Muscle of leg (tissue), 16 donors: ENCODE measurements at places on chromosomes 5 and 9. TPM values are rescaled to one million over a fixed set of nuclear protein-coding genes. Genes with fewer than 3 reads are reported as not detected.

IQGAP2 gene
- 17.2 TPM for total RNA-seq

ZNF366 gene
- 2.1 TPM for total RNA-seq

F12 gene
- 0.27 TPM for total RNA-seq

IL17B gene
- 423 TPM for total RNA-seq

SUSD3 gene
- 2.6 TPM for total RNA-seq

LCN1 gene
- not detected for total RNA-seq

NR2F1-AS1 gene
- 3.8 TPM for total RNA-seq

DNA sequence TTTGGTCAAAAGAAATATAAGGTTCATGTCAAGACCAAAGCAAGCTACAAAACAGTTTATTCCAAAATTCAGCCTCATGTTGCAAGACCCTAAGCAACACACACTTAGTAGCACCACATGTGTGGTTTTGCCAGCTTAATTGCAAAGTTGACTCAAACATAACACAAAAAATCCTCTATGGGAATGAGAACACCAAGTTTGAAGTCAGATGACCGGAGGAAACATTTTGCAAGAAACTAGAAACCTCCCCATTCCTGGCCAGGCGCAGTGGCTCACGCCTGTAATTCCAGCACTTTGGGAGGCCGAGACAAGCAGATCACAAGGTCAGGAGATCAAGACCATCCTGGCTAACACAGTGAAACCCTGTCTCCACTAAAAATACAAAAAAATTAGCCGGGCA lies 261.8 kb downstream of the EBF1 start:
- H3K27ac ChIP-seq = no peak overlapping the region
- H3K4me1 ChIP-seq = peaks cover 6% of the 10 kb centered on the region
- no peak overlapping the region for H3K4me3 ChIP-seq
- DNase-seq = no peak
- H3K36me3 ChIP-seq = peaks cover 2% of the 10 kb centered on the region
- no peaks in the 10 kb centered on the region for H3K27me3 ChIP-seq

GRCh38 chr5:180784497-180785097 lies 18.0 kb downstream of the MGAT1 start:
- peaks cover 9% of the 10 kb centered on the region for H3K36me3 ChIP-seq
- no peak overlapping the region for H3K4me3 ChIP-seq
- DNase-seq = peak; percentile 92
- no peaks in the 10 kb centered on the region for H3K27me3 ChIP-seq

DNA sequence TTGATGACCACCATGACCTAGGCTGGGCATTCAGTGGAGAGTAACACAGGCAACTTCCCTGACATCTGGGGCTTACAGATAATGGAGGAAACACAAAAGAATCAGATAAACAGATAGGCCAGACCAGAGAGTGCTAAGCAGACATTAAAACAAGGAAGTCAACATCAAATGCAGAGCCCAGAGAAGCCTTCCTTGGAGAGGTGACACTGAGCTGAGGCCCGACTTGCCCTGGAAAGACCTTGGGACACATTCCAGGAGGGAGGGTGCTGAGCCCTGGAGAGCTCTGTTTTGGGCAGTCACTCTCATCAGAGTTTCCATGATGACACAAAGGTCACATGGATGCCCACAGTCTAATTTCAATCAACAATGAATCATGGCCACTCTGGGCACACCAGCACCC lies 31.9 kb upstream of the C5orf58 start:
- peaks cover 2% of the 10 kb centered on the region for H3K27me3 ChIP-seq
- no peaks in the 10 kb centered on the region for H3K36me3 ChIP-seq
- DNase-seq = no peak
- H3K27ac ChIP-seq = no peak overlapping the region
- no peaks in the 10 kb centered on the region for H3K4me1 ChIP-seq

GRCh38 chr9:99430301-99430700 lies 208.2 kb downstream of the SEC61B start:
- no peaks in the 10 kb centered on the region for H3K27me3 ChIP-seq
- DNase-seq = no peak
- H3K36me3 ChIP-seq = no peaks in the 10 kb centered on the region
- no peak overlapping the region for H3K4me3 ChIP-seq

GRCh38 chr9:136373300-136374182 lies at the start of gene CARD9:
CARD9 (minus strand) TSS chr9:136373669; CDS start chr9:136372078, 1,591 bp downstream.
- peaks cover 19% of the 10 kb centered on the region for H3K4me1 ChIP-seq
- peak; percentile 57 for DNase-seq
- H3K27me3 ChIP-seq = no peaks in the 10 kb centered on the region
- peak within 1 kb of the TSS; percentile 21 for H3K4me3 ChIP-seq

DNA sequence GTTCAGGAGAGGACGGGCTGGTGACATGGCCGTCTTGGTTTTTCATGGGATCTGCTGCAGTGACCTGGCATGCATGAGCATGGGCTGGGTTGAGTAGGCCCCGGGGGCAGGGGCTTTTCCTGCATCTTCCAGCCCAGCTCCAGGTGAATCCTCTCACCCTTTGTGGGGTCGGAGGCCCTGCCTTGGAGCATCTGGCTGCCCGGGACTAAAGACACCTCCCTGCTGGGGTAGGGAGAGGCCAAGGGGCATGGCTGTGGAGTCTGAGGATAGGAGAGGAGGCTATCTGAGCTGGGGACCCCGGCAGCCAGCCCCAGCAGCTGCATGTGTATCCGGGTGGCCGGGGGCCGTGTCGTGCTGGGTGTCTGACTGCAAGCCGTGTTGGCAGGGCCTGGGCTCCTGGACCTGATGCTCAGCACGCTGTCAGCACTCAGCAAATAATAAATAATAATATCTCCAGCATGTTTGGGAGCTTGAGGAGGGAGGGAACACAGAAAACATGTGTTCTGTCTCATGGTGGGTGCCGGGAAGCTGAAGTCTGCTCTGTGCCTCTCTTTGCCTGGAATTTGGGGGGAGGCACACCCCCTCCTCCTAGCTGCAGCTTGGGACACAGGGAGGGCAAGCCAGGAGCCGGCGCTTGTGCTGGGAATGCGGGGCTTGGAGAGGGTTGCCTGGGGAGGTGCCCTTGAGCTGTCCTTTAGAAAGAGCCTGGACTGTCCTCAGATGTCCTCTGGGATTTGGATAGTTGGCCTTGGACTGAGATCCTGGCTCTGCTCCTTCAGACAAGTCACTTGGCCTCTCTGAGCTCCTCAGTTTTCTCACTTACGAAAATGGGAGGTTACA lies 28.4 kb upstream of the PITX1 start:
- peaks cover 24% of the 10 kb centered on the region for H3K4me1 ChIP-seq
- no peaks in the 10 kb centered on the region for H3K36me3 ChIP-seq
- H3K27ac ChIP-seq = no peak overlapping the region
- H3K27me3 ChIP-seq = peaks cover 22% of the 10 kb centered on the region

- H3K4me1 ChIP-seq = no peaks in the 10 kb centered on the region
- H3K27me3 ChIP-seq = no peaks in the 10 kb centered on the region
- no peak overlapping the region for H3K27ac ChIP-seq
- H3K36me3 ChIP-seq = no peaks in the 10 kb centered on the region
These were observed 18.3 kb upstream of the ZFYVE16 start for GRCh38 chr5:80389580-80389979.

DNA sequence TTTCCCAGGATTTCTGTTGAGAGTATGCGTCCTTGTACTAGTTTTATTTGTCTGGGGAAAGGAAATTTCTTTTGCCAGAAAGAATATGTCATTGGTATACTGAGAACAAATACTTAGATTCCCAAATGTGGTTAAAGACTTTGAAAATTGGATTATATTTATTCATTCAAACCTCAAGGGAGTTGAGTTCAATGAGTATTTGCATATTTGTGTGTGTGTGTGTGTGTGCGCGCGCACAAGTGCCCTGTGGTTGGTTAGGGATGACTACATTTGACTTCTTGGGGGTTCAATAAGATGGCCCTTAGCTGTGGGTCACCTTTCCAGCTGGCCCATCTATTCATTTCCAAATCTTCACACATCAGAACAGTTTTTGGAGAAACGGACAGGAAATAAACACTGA lies 4.9 kb downstream of the RXFP3 start:
- peaks cover 48% of the 10 kb centered on the region for H3K27me3 ChIP-seq
- H3K36me3 ChIP-seq = no peaks in the 10 kb centered on the region
- peaks cover 8% of the 10 kb centered on the region for H3K4me1 ChIP-seq
- no peak overlapping the region for H3K27ac ChIP-seq
- DNase-seq = no peak

DNA sequence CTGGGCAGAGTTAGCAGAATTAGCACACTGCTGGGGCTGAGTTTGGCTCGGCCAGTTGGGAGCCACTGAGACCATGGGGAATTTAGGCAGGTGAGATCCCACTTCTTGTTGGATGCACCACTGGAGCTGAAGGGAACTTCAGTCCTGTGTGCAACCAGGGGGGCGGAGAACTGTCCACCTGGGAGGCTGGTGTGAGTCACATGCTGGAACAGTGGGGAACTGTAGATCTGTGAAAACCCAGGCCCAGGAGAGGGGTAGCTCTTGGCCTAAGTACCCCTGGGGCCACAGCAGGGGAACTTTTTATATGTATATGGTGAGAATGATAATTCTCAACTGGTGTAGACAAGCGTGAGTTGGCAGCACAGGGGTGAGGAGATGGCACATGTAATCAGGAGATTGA lies 237.5 kb upstream of the KIF2A start:
- no peaks in the 10 kb centered on the region for H3K27me3 ChIP-seq
- no peaks in the 10 kb centered on the region for H3K4me1 ChIP-seq
- DNase-seq = no peak
- H3K27ac ChIP-seq = no peak overlapping the region
- H3K4me3 ChIP-seq = no peak overlapping the region

- no peaks in the 10 kb centered on the region for H3K36me3 ChIP-seq
- no peak overlapping the region for H3K27ac ChIP-seq
- DNase-seq = no peak
These were observed 70.3 kb upstream of the SGCD start for GRCh38 chr5:156256642-156257041.

DNA sequence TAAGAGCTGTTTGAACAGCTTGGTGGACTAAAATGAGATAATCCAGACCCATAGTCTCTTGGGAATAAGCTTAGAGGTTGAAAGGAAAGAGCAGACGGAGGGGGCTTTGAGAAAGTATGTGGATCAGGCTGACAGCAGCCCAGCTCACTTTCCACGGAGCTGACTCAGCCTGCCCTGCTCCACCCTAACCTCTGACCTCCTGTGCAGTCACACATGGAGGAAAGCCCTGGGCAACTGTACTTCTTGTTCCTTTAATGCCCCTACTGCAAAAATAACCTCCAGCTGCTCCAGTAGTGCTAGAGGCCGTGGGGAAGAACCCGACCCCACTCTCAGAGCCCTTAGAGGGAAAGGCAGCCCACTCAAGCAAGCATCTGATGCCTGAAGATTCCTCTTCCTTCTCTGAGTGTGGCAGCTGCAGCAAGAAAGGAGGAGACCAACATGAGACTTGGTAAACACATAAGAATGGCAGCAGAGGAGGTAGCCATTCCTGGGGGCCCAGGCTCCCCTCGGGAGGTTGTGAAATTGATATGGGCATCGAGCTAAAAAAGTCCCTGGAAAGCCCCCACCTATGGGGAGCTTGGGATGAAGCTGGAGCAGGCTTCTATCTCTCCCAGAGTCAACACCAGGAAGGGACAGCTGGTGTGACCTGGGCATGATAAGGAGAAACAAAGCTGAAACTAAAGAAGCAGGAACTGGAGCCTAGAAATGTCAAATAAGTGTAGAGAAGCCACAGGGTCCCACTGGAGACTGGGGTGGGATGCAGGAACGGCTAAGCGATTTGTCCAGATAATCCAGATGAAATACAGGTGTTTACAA lies 204.3 kb downstream of the PIK3R1 start:
- peaks cover 12% of the 10 kb centered on the region for H3K4me1 ChIP-seq

- DNase-seq = no peak
- H3K27ac ChIP-seq = no peak overlapping the region
- no peak overlapping the region for H3K4me3 ChIP-seq
- H3K4me1 ChIP-seq = no peaks in the 10 kb centered on the region
These were observed 1076.5 kb downstream of the MAT2B start for GRCh38 chr5:164581889-164582288.

DNA sequence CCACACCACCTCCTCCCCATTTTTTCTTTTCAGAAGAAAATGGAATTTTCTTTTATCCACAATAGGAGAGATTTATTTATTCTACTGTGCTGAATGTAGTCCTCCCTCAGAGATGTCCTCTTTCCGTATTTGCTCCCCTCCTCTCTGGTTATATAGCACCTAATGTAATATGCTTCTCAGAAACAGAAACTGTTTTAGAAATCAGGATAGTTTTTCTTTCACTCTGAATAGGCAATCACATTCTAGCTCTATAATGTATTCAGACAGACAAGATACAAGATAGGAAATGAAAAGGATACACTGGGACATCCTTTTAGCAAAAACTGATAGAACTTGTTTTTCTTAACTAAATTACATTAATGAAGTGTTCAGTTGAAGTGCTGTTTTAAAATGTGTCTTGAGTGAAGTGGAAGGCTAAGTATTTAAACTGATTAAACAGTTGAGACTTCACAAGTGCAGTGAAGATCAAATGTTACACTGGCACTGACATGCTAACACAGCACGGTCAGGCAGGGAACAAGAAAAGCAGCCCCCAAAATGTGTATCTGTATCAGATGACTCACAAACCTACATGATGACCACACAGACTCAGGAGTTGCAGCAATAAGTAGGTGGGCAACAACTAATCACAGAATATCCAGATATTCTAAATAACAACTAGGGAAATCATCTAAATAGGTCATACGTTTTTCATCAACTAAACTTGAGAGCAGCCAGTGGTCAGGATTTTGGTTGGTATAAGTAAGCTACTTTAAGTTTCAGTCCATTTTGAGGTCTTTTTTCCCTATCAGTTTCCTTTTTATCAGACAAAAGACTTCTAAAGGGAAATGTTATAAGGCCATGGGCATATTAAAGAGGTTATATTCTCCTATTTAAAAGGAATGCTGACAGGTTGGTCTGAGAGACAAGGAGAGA lies 260.4 kb downstream of the MLLT3 start:
- no peaks in the 10 kb centered on the region for H3K27me3 ChIP-seq
- H3K27ac ChIP-seq = no peak overlapping the region
- no peaks in the 10 kb centered on the region for H3K4me1 ChIP-seq
- no peak overlapping the region for H3K4me3 ChIP-seq

DNA sequence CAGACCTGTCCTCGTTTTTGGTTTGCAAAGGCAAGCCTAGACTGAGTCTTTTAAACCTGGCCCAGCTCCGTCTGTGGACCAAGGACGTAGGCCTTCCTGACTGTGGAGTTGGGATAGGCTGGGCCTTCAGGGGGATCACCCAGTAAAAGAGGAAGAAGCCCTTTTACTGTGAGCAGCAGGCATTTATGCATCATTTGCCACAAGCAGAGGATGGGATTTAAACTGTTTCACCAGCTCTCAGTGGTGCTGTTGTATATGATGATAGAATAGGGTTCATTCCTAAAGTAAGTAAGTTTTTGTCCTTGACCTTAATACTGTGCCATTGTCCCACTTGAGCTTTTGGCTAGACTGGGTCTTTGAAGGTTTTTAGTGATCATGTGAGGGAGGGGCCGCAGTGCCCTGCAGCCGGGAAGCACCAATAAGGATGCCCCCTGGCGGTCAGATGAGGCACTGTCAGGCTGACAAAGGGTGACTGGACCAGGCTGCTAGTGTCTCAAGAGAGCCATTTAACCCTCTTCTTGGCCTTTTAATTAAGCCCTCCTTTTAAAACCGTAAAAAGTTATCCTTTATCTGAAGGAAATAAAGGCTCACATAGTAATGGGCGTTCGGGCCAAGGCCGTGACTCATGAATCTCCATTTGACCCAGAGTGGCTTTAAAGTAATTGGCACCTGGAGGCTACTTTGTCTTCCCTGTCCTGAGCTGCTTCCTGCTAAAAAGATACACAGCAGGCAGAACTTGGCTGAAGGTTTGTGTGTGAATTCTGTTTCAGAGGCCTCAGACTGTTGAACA lies 74.0 kb downstream of the UBAP1 start:
- no peak overlapping the region for H3K27ac ChIP-seq
- DNase-seq = peak; percentile 67
- peaks cover 40% of the 10 kb centered on the region for H3K4me1 ChIP-seq
- H3K4me3 ChIP-seq = no peak overlapping the region
- H3K27me3 ChIP-seq = no peaks in the 10 kb centered on the region
